C1 segment of cervical spinal cord (tissue), 14 donors: ENCODE measurements at places on chromosomes 11 and 22.

DNA sequence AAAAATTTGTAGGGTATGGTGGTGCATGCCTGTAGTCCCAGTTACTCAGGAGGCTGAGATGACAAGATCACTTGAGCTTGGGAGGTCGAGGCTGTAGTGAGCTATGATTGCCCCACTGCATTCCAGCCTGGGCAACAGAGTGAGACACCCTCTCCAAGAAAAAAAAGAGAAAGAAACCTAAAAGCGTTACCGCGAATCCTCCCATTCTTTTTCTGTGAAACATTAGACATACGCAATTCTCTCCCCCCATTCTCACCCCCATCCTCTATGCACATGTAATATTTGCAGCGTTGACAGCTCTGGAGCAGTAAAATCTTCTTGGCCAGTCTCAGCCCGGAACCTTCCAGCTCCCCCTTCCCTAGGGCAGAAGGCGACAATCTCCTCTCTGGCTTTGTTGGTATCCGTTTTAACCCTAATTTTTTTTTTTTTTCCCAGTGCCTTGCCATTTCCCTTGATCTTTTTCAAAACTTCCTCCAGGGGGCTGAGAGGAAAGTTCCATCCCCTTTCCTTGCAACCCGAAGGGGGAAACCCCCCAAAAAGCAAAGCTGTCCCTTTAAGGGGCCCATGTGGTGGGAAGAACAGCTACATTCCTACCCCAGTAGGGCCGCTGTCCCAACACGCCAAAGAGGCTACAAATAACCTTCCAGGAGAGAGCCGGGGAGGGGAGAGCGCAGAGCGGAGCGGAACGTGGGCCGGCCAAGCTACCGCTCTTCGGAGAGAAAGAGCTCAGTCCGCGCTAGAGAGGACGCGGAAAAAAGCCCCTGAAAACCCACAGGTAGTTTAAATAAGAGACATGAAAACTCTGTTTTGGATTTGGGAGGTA is 1.9 kb downstream of the LRP4 start:
- DNase-seq, result peak; percentile 43

GRCh38 chr22:50145721-50146438 is 24.7 kb upstream of the PANX2 start:
- no peak for DNase-seq

DNA sequence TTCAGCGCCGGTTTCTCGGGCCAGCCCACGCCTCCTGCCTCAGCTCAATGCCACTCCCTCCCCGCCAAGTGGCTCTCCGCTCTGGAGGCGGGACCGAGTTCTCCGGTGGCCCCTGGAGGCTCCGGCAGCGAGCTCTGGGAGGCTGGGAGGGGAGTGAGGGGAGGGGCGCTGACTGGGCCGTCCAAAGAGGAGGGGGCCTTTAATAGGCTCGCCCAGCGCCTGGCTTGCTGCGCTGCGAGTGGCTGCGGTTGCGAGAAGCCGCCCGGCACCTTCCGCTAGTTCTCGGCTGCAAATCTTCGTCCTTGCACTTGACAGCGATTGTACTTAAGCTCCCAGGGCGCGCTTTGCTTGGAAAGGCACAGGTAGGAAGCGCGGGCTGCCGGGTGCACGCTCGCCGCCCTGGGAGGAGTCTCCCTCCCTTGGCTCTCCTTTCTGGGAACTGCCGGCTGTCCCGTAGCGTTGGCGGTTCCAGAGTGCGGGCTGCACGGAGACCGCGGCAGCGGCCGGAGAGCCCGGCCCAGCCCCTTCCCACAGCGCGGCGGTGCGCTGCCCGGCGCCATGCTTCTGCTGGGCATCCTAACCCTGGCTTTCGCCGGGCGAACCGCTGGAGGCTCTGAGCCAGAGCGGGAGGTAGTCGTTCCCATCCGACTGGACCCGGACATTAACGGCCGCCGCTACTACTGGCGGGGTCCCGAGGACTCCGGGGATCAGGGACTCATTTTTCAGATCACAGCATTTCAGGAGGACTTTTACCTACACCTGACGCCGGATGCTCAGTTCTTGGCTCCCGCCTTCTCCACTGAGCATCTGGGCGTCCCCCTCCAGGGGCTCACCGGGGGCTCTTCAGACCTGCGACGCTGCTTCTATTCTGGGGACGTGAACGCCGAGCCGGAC is at the start of gene ADAMTS15:
Gene ADAMTS15 (plus strand): TSS at position 230 of the 894 bp plus-strand sequence. CDS start 329 bp downstream, at position 559.
- DNase-seq, result no peak

GRCh38 chr11:33941637-33942160 is 49.8 kb upstream of the LMO2 start:
- no peak for DNase-seq

- no peak for DNase-seq
Observed at GRCh38 chr11:131544591-131544990, 174.2 kb downstream of the NTM start.

DNA sequence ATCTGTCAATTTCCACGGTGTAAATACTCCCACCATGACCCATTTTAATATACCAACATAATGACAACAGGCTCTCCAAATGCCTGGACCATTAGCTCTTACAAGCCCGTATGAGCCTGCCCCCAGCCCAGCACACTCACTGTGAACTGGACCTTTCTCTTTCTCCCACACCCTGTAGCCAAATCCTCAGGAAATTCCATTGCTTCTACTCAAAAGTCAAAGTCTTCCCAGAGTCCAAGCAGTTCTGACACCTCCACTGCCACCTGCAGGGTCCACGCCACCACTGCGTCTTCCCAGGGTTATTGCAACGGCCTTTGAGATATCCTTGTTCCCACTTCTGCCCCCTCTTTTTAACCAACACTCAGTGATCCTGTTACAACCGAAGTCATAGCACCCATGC is 110.1 kb upstream of the ASPHD2 start:
- no peak for DNase-seq

- no peak for DNase-seq
Observed at GRCh38 chr11:79942646-79943045, 501.8 kb upstream of the TENM4 start.

GRCh38 chr22:25643232-25644000 is 78.9 kb downstream of the GRK3 start:
- DNase-seq, result no peak

DNA sequence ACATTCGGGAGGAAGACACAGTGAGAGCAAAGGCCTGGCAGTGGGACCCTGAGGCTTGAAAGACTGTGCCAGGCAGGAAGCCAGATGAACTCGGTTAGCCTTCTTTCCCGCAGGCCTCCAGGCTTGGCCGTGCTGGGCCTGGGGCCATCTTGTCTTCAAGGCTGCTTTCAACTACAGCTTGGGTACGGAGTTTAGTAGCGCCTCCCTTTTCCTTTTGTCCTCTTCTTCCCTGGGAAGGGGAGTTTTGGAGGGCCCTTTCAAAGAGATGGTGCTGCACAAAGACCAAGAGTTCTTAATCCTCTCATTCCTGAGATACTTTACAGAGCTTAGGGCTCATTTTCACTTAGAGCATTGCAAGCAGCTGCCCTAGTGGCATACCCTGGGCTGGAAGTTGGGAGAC is 87.5 kb downstream of the TP53I11 start:
- no peak for DNase-seq

DNA sequence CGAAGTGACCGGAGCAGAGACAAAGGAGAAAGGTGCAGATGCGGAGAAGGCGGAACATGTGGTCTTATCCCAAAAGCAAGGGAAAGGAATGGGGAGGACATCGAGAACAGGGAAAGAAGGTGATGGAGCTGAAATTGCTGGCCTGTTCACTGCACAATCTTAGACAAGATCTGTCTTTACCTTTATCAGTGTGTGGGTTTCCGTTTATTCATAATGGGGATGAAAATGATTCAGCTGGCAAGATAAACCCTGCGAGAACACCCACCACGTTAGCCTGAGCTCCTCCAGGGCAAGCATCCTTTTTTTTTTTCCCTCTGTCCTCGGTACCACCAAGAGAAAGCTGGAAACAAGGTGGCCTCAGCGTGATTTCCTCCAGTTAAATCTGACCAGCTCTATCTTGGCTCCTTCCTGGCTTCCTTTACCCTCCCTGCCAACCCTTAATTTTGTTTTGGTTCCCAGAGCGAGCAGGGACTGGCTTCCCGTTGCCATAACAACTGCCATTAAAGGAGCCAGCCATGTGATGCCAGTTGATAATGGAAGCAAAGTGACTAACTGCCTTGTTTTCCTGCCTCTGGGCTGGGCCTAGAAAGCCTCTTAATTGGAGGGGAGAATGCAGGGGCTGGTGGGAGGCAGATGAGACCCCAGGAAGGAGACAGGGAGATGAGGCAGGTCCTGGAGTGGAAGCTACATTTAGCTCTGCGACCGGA is 4.2 kb downstream of the SGSM1 start:
- DNase-seq, result peak; percentile 51

DNA sequence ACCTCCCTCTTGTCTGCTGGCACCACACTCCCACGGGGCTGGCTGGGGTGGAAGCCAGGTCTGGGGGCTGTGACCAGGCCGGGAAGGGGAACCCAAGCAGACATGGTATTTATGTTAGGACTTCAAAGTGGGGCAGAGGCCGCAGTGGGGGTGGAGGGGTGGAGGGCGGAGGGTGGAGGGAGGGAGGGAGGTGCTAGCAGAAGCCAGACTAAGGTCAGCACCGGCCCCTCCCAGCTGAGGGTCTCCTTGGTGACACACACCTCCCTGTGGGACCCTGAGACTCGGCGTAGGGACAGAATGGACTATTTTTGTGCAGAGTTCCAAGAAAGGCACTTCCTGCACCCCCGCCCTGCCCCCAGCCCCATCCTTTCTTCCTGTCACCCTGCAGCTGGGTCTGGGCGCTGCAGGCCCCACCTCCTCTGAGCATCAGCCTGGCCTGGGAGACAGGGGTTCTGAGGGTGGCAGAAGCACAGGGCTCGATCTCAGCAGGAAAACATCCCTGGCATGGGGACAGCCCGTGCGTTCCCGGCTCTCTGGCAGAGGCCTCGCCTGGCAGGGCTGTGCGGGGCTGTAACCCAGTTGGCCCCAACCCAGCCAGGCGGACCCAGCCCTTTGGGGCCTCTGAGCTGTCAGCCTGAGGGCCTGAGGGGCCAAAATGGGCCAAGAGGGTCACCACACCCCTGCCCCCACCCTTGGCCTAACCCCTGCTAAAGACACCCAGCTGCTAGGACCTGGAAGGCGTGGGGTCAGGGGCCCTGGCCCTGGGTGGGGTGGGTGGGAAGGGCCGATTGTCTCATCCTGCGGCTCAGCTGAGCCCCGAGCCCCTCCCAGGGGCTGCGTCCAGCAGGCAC is 9.6 kb upstream of the CD248 start:
- no peak for DNase-seq

- no peak for DNase-seq
Observed at GRCh38 chr11:714436-714835, 8.4 kb downstream of the EPS8L2 start.

GRCh38 chr22:19110064-19110458 is 12.2 kb downstream of the DGCR2 start:
- DNase-seq, result no peak

GRCh38 chr11:128196235-128196634 is 391.1 kb downstream of the ETS1 start:
- DNase-seq, result no peak

DNA sequence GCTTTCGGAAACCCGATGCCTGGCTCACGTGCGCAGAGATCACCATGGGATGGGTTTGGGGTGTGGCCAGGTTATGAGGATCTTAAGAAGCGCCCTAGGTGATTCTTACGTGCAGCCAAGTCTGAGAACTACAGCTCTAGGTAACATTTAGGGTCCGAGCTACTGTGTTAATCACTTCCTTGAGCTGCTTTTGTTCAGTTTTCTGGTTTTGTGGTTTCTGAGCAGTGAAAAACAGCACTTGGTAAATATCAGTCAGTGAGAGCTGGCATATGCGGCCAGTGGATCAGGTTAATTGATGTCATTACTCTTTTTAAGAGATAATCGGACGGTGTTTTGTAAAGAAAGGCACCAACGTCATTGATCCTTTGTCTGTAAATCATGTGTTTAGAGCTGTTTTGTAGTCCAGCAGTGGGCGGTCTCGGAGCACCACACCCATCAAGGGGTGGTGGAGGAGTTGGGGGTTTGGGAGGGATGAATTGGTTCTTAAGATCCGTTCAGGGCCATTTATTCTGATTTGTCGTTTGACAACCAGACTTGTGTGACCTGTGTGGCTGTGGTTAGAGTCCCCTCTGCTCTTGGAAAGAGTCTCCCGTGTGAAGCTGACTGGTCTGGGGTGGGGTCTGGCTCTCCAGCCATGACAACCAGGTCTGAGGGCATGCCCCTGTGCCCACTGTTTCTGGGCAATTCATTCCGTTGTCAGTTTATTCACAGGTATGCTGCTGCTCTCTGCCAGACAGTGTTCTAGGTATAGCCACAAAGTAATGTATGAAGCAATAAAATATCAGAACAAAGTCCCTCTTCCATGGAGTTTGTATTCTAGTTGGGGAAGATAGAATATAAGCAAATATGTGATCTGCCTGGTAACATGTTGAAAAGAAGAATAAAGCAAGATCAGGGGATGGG is 61.9 kb upstream of the SORL1-AS1 start:
- no peak for DNase-seq

- DNase-seq, result peak; percentile 97
Observed at GRCh38 chr11:65477149-65477965, 21.5 kb upstream of the MALAT1 start.

DNA sequence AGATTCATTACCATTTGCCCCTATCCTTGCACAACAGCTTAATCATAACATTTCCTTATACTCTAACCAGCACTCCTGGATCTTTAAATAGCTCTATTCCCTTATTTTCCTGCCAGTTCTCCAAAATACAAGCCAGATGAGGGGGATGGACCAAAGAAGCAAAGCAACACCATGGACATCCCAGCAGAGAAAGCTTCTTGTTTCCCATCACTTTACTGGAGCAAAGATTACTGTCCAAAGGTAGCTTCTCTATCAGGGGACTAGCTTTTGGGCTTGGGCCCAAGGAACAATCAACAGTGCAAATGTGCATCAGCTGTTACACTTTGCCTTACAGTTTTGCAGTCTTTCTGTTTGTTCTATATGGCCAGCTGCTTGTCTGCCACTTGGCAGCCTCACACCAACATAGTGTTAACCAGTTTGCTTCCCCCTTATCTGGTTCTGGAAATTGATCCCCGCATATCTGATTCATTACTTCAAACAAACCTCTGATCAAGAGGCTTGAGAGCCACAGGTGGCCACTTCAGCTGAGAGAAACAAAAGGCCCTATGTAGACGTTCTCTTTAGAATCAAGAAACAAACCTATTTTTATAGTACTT is 814.3 kb downstream of the METTL15 start:
- no peak for DNase-seq

DNA sequence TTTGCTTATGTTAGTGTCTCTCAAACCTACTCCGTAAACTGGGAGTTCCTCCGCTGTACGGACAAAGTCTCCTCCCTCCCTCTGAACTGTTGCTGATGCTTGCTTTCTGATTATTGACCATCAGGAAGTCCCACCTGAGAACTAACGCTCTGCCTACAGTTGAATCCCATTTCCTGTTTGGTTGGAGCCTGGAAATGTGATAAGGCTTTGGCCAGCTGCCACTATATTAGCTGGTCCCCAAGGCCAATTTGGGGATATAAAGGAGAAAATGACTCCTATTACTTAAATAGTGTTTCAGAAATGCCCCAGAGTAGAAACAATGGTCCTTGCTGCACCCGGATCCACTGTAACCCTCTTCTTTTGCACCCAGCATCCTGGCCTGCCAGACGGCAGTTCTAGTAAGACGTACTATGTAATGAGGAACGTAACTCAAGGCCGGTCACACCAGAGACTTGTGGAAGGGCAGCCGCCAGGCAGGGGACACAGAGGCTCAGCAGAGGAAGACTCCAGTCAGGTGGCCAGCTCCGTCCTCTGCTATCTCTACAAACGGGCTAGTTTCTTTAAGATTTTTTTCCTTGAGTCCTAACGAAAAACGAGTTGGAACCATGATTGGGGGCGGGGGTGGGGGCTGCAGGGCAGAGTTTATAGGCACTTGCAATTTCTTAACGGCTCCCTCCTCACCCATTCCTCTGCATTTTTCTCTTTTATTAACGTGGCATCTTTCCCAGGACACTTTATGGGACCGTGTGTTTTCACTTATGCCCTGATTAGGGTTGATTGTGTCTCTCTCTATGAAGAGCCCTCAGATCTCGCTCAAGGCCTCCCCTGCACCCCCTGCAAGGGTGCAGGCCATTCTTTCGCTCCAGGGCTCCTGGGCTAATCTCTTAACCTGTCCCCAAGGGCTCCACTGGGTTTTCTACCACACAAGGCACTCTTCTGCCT is 72.8 kb upstream of the CDON start:
- DNase-seq, result no peak
